ENCODE measurements at places on chromosomes 11 and 22. TPM values are rescaled to one million over a fixed set of nuclear protein-coding genes. Genes with fewer than 3 reads are reported as not detected.

DNA sequence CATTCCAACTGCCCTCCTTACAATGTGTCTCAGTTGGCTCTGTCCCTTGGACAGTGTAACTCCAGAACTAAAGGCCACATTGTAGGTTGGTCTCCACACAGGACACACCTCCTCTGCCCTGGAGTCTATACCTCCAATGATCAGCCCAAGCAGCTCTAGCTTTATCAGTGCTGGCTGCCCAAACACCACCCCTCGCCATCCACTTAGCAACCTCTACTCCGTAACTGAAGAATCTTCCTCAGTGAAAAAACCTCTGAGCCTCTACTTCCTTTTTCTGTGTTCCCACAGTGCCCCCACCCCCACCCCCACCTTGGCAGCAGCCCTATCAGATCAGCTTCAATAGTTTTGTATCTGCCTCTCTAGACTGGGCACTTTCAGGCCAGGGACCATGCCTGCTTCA lies 33.4 kb downstream of the SERPINH1 start:
- DNase-seq, result no peak

DNA sequence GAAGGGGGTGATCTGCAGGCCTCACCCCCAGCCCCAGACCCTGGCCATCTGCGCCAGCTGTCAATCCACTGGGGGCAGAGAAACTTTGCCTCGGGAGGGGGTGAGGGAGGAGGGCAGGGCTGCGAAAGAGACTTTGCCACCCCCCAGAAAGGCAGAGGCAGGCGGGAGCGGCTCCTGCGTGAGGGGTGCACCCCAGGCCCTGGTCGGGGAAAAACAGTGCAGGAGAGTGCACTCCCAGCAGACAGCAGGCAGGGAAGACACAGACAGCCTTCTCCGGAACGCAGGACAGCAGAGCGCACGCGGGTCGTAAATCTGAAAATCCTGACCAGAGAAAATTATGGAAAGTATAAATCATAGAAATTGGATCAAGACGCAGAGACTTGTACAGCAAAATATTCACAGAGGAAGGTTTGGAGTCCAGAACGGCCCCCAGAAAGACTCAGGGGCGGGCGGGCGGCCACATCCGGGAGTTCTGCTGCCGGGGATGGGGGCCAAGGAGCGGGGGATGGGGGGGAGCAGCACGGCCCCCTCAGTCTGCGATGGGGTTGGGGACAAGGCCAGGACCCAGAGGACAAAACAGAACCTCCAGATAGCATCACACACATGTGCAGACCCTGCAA lies 8.0 kb upstream of the MRPL23 start:
- no peak for DNase-seq

GRCh38 chr22:38864361-38865191 lies 7.4 kb downstream of the CBX6 start:
- DNase-seq, result no peak

DNA sequence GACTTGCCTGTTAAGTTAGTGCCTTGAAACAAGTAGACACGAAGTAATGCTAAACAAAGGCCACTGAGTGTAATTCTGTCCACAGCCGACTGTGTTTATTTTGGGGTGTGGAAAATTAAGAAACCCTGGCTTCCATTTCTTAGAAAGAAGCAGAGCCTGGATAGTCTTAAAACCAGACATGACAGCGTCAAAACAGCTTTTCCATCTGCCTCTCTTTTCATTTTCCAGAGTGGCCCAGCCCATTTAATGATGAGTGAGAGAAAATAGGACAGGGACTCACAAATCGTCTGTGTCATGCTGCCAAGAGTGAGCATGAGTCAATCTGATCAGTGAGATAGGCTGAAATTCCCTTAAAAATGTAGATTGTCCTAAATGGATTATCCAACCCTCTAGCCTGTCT lies 485.9 kb downstream of the JRKL start:
- no peak for DNase-seq

- no peak for DNase-seq
These were observed 1.5 kb upstream of the TRABD start for GRCh38 chr22:50184004-50184901.

DNA sequence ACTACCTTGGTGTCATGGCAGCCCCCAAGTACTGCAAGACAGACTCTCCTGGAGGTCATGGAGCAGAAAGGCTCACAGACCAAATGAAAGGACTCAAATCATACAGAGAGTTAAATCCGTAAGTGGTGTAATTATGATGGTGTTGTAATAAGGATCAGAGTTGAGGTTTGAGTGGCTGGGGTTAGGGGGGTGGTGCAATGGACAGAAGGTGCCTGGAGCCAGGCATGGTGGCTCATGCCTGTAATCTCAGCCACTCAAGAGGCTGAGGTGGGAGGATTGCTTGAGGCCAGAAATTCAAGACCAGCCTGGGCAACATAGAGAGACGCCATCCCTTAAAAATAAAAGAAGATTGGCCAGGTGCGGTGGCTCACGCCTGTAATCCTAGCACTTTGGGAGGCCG lies 18.7 kb downstream of the ART5 start:
- no peak for DNase-seq

DNA sequence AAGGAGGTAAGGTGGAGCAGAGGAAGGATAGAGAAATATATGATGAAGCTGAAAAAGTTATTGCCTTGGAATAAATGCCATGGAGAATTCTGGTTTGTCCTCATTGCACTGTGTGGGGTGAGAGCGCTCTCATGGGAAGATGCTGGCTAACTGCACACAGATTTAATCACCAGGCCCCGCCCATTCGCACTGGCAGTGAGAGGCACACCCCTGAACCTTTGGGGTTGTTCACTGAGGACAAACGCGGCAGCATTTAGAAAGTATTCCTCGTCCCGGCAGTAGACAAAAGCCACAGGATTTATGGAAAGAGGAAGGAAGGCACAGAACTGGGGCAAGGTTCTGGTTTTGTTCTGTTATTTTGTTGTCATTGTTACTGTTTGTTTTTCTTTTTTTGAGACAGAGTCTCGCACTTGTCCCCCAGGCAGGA lies 70.2 kb downstream of the MED15 start:
- DNase-seq, result no peak

GRCh38 chr11:660681-661444 lies 23.8 kb downstream of the DRD4 start:
- no peak for DNase-seq

- DNase-seq, result peak; percentile 60
These were observed 5.2 kb downstream of the SBF1 start for GRCh38 chr22:50469377-50470305.

GRCh38 chr22:50481440-50482106 lies at the start of gene ADM2:
Gene ADM2 (plus strand): TSS chr22:50481543. CDS start chr22:50481848, 305 bp downstream.
- DNase-seq, result no peak

GRCh38 chr22:39130892-39131855 lies 21.3 kb downstream of the CBX7 start:
- DNase-seq, result no peak

GRCh38 chr11:12696911-12697581 lies 22.8 kb downstream of the TEAD1 start:
- DNase-seq, result no peak

DNA sequence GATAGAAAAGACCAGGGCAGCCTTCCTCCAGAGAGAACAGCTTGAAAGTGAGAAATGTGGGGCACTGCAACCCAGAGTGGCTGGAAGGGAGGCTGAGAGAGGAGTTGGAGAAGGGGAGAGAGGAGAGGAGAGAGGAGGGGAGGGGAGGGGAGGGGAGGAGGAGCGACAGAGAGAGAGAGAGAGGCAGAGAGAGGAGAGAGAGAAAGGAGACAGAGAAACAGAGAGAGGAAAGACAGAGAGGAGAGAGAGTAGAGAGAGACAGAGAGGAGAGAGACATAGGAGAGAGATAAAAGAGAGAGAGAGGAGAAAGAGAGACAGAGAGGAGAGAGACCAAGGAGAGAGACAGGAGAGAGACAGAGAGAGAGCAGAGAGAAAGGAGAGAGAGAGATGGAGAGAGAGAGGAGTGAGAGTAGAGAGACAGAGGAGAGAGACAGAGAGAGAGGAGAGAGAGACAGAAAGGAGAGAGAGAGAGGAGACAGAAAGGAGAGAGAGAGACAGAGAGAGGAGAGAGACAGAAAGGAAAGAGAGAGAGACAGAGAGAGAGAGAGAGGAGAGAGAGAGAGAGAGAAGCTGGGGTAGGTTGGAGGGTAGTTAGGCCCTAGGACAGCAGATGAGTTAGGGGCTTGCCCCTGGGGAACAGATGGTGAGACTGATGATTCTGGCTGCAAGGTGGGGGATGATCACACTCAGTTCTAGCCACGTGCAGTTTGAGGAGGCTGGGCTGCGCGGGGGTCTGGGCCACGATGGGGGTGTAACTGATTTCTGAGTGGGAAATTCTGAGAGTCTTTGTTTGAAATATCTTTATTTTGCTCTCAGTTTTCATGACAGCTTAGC lies 8.5 kb upstream of the SCYL1 start:
- no peak for DNase-seq

DNA sequence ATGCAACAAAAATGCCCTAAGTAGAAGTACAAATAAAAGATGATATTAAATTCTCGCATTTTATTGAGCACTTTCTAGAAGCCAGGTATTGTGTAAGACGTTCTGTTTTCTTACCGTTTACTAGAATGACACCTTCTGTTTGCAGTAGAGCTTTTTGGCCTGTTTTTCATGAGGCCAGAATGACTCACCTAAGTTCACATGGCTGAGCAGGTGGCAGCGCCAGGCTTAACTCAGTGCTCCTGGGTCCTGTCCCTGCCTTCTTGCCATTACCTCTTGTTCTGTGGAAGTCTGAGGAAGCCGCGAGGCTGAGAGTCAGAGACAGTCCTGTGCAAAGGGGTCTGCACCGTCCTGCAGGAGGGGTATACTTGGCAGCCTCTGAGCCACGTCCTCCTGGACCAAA lies 113.8 kb downstream of the ATXN10 start:
- DNase-seq, result no peak

The KCNQ1 gene
- total RNA-seq, result under 0.01 TPM

The GRIA4 gene
- 63.2 TPM for total RNA-seq

Data from frontal cortex (tissue), 4 donors.